Stimulated activated CD8-positive, alpha-beta memory T cell treated with anti-CD3 and anti-CD28 coated beads, Interleukin-7, amount 100 ng/mL, for 1 hour (primary cell): ENCODE measurements at places on chromosomes 5 and 9.

- DNase-seq, result no peak
Measured at GRCh38 chr5:14101922-14102321, 41.2 kb upstream of the TRIO start.

DNA sequence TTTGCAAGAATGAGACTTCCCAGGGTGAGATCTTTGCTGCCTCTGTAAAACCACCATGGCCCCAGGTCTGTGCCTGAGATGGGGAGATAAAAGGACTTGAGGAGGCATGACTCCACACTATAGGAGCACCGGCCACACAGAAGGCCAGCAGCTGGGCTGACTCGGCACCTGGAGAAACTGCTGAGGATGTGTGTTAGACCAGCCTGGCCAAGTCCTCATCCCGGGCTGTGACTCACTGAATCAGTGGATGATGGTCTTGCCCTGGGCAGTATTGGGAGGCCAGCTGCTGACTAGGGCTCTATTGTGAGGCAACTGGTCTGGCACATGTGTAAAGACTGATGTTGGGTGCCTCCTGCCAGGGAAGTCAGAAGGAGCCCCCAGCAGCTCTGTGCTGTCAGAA is 286.2 kb downstream of the ACTL7B start:
- DNase-seq, result no peak

GRCh38 chr9:1938675-1939170 is 76.4 kb upstream of the SMARCA2 start:
- DNase-seq, result no peak

DNA sequence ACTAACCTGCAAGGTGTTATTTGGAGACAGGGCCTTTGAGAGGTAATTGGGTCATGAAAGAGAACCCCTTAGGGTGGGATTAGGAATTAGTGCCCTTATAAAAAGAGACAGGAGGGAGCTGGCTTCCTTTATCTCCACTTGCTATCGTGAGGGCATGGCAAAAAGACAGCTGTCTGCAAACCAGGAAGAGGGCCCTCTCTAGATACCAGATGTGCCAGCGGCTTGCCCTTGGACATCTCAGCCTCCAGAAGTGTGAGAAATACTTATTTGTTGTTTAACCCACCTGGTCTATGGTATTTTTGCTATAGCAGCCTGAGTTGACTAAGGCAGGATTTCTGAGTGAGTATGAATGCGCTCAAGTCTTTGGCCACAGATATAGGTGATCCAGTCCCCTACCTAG is 978 bp upstream of the RGS14 start:
- DNase-seq, result no peak
